Psoas muscle (tissue), 8 donors: ENCODE measurements at places on chromosomes 2 and 18.

DNA sequence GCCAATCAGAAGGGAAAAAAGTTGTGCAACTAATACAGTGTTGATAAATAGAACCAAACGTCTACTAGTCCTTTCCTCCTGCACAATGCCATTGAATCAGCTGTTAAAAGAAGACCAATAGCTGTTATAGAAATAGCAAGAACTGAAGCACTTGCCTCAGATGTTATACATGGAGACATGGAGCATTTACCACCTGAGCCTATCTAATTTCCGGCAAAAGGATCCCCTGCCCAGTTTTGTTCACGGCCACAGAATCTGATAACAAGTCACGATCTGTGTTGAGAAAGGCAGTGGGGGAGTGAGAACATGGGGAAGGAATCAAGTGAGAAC lies 285.4 kb downstream of the ZEB2 start:
- DNase-seq: no peak

DNA sequence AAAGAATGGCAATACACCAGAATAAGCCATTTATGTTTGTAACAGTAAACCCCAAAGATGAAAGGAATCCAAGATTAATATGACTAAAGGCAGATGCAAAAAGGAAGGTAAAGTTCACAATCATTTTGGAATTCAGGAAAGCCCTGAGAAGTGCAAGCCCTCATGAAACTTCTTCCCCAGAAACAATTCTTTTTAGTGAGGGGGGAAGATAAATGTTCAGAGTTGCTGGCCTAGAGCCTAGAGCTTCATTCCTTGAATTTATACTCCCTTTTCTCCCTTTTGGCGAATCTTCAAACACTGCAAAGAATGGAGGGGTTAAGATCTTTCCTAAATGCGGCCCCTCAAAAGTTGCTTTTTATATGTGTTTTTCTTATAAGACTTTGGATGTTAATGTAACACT lies 368.8 kb downstream of the MEIS1 start:
- DNase-seq: no peak

DNA sequence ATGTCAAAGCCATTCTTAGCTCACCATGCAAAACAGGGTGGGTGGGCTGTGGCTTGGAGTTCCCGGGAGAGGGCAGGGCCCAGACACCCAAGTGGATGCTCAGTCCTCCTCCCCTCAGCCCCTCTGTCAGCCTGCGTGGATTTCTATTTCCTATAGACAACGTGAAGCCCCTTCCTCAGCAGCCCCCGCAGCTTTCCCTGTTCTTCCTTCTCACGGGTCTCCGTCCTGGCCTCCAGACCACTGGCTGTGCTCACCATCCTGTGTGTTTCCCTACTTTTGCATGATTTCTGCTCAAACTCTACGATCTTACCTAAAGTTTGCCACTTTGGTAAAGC lies 155.0 kb upstream of the PXDN start:
- no peak for DNase-seq

- no peak for DNase-seq
Observed at GRCh38 chr2:101089419-101089818, 61.8 kb downstream of the TBC1D8 start.

GRCh38 chr18:59357928-59358327 lies 1.1 kb downstream of the LMAN1 start:
- DNase-seq: no peak

GRCh38 chr2:151914989-151915628 lies 86.9 kb upstream of the ARL5A start:
- no peak for DNase-seq

- DNase-seq: no peak
Observed at GRCh38 chr2:69159986-69160385, 147.0 kb downstream of the ANTXR1 start.

- no peak for DNase-seq
Observed at GRCh38 chr18:48127606-48128005, 197.1 kb upstream of the SMAD2 start.

- no peak for DNase-seq
Observed at GRCh38 chr2:231743376-231744116, 35.2 kb downstream of the PTMA start.

DNA sequence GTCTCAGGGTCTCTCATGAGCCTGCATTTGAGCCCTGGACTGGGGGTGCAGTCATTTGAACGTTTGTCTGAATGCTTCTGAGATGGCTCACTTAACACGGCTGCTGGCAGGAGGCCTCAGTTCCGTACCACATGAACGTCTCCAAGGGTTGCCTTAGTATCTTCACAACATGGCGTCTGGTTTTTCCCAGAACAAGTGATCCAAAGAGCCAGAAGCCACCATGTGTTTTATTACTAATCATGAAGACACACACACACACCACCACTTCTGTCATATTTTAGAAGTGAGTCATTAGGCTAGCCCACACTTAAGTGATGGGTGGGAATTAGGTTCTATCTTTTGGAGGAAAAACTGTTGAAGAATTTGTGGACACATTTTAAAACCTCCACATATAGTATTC lies 15.0 kb upstream of the MYO1B start:
- no peak for DNase-seq

GRCh38 chr2:95261602-95262001 lies 12.6 kb upstream of the PROM2 start:
- DNase-seq: no peak
